ENCODE measurements at places on chromosomes 6 and 20. TPM values are rescaled to one million over a fixed set of nuclear protein-coding genes. Genes with fewer than 3 reads are reported as not detected.

The PAK5 gene
- not detected for polyA plus RNA-seq

The MACROD2 gene
- 0.02 TPM for polyA plus RNA-seq

The ULBP3 gene
- polyA plus RNA-seq, result 13.1 TPM

The SPDEF gene
- not detected for polyA plus RNA-seq

The UBE3D gene
- 4.7 TPM for polyA plus RNA-seq

The SLC35D3 gene
- polyA plus RNA-seq, result not detected

The ANKEF1 gene
- polyA plus RNA-seq, result 0.78 TPM

The BMP2 gene
- polyA plus RNA-seq, result 1.6 TPM

The ABHD12 gene
- polyA plus RNA-seq, result 33.6 TPM

The SIRPB2 gene
- polyA plus RNA-seq, result not detected

The RUNX2 gene
- polyA plus RNA-seq, result 3.4 TPM

The DEFB128 gene
- polyA plus RNA-seq, result not detected

The TBXT gene
- not detected for polyA plus RNA-seq

The ADGRF4 gene
- polyA plus RNA-seq, result 0.02 TPM

The SLC17A9 gene
- polyA plus RNA-seq, result 2.2 TPM

The SOX12 gene
- 3.8 TPM for polyA plus RNA-seq

The PPP1R16B gene
- not detected for polyA plus RNA-seq

The GID8 gene
- 24.4 TPM for polyA plus RNA-seq

The BPI gene
- polyA plus RNA-seq, result 0.04 TPM

The NHLRC1 gene
- polyA plus RNA-seq, result 1.4 TPM

The KCNK16 gene
- not detected for polyA plus RNA-seq

The IFNGR1 gene
- polyA plus RNA-seq, result 28.4 TPM

The CALHM6 gene
- 0.81 TPM for polyA plus RNA-seq

The HDGFL1 gene
- not detected for polyA plus RNA-seq

The ATP9A gene
- 35.3 TPM for polyA plus RNA-seq

The HLA-DRB5 gene
- polyA plus RNA-seq, result not detected

The WFDC5 gene
- polyA plus RNA-seq, result not detected

The TRMT11 gene
- polyA plus RNA-seq, result 18.5 TPM

The CLVS2 gene
- polyA plus RNA-seq, result not detected

The PRRT1 gene
- polyA plus RNA-seq, result 0.27 TPM

The CALHM4 gene
- not detected for polyA plus RNA-seq

The SERAC1 gene
- polyA plus RNA-seq, result 11.2 TPM

The SESN1 gene
- 21.0 TPM for polyA plus RNA-seq

The EPPIN gene
- not detected for polyA plus RNA-seq

The AGER gene
- polyA plus RNA-seq, result 2.6 TPM

The COL20A1 gene
- not detected for polyA plus RNA-seq

The HINT3 gene
- 4.0 TPM for polyA plus RNA-seq

The NNAT gene
- 59.6 TPM for polyA plus RNA-seq

The KCNQ5 gene
- 0.52 TPM for polyA plus RNA-seq

The SLC16A10 gene
- not detected for polyA plus RNA-seq

The ENPP4 gene
- polyA plus RNA-seq, result 0.04 TPM

The TCF15 gene
- polyA plus RNA-seq, result not detected

The HLA-DQA1 gene
- polyA plus RNA-seq, result not detected

Measured in AG04450 (cell line).